ENCODE measurements at places on chromosomes 5 and 9.

- DNase-seq = peak; percentile 80
Observed at GRCh38 chr5:181246276-181247049, 2.8 kb upstream of the RACK1 start.

- no peak for DNase-seq
Observed at GRCh38 chr5:150062216-150062922, 24.0 kb downstream of the CSF1R start.

DNA sequence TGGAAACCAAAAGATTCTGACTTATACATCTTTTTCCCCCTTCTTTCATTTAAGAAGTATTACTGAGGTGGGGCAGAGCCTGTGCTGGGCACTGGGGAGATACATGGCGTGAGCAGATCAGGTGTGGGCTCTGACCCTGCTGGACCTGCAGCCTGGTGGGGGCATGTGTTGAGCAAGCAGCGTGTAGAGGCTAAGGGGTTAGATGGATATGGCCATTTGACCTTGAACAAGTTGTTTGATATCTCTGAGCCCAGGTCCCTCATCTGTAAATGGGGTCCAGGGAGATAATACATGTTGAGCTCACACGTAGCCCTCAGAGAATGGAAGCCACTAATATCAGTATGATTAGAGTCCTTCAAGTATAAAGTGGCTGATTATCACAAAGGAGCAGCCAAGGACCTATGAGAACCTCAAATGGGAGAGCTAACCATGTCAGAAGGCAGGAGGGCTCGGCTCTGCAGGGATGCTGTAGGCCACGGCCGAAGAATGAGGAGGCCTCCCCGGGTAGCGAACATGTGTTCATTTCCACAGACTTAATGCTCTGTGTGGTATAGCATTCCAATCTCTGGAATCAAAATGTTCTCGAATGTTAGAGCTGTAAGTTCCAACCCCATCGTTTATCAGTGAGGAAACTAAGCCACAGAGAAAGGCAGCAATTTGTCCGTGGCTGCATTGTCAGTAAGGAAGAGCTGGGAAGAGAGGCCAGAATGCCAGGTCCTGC is 15.4 kb upstream of the ANGPTL2 start:
- no peak for DNase-seq

DNA sequence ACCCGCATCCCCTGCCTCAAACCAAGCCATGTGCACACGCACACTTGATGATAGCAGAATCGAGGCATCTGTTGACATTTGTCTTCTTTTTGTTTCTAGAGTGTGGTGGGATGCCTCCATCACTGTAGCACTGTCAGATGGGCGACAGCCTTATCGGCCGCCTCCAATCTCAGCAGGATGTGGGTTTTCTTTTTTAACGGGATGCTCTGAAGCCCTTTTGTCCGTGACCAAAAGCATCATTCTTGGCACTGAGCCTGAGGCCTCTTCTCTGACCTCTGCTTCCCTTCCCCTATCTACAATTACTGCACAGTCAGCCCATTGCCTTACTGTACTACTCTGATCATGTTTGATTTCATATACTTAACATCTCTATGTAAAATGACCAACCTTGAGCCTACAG is 78.3 kb downstream of the LMNB1 start:
- no peak for DNase-seq

DNA sequence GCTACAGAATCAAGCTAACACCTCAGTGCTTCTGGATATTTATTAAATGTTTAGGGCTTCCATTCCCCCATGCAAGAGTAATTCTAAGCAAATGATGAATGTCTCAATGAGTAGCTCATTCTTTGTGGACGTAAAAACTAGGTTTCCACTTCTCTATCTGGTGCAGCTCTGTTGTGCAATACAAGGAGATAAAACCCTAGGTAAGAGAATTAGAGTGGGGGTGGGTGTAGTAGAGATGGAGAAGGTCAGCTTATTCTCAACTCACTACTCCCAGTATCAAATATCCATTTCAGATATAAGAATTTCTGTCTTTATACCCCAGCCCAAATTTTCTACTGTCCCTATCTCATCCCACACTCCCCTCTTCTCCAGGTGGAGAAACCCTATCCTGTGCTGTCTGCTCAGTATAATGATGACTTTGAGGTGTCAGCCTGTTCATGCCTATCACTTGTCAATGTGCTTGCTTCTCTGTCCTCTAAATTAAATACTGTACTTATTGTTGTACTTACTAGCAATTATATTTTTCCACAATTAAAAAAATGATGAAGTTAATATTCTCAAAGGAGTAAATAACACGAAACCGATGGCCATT is 4.3 kb upstream of the FYB1 start:
- no peak for DNase-seq

GRCh38 chr9:136381311-136381710 is 7.8 kb upstream of the CARD9 start:
- DNase-seq = no peak

DNA sequence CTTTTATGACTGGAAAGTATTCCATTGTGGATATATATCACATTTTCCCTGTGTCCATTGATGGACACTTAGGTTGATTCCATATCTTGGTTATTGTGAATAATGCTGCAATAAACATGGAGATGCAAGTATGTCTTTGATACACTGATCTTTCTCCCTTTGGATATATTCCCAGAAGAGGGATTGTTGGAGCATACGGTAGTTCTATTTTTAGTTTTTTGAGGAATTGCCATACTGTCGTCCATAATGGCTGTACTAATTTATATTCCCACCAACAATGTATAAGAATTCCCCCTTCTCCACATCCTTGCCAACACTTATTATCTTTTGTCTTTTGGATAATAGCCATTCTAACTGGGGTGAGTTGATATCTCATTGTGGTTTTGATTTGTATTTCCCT is 54.9 kb upstream of the PITX1 start:
- no peak for DNase-seq

Measured in activated naive CD4-positive, alpha-beta T cell treated with Interleukin-2 at 50 U/mL for 16 hours (primary cell).